ENCODE measurements at places on chromosomes 1 and 21. TPM values are rescaled to one million over a fixed set of nuclear protein-coding genes. Genes with fewer than 3 reads are reported as not detected.

The COL16A1 gene
- 5.2 TPM for total RNA-seq

The C1orf21 gene
- total RNA-seq = 19.5 TPM

The IGSF5 gene
- 0.98 TPM for total RNA-seq

The LYST gene
- total RNA-seq = 24.0 TPM

The AXDND1 gene
- 0.27 TPM for total RNA-seq

The HPCAL4 gene
- 18.7 TPM for total RNA-seq

The SLC1A7 gene
- total RNA-seq = 0.63 TPM

The SOAT1 gene
- total RNA-seq = 10.0 TPM

The TMEM50A gene
- total RNA-seq = 109 TPM

The GCSAML gene
- 0.39 TPM for total RNA-seq

The DNAI4 gene
- 10.7 TPM for total RNA-seq

DNA sequence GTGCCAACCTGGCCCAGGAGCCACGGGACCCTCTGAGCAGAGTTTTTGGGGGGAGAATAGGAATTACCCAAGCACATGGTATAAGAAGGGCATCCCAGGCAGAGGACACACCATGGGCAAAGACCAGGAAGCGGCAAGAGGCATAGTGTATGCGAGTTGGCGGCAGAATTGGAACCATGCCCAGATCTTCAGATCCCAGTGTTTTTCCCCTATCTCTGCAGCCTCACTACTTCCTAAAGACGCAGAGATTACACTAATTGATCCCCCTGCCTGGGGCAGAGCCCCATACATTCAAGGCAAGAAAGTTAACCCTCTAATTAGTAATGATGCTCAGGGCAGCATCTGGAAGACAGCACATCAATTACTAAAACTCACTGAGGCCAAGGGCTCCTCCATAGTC is 48.2 kb downstream of the SYT2 start:
- ATAC-seq = no peak

GRCh38 chr1:229860926-229861325 is 206.1 kb upstream of the GALNT2 start:
- ATAC-seq = no peak

DNA sequence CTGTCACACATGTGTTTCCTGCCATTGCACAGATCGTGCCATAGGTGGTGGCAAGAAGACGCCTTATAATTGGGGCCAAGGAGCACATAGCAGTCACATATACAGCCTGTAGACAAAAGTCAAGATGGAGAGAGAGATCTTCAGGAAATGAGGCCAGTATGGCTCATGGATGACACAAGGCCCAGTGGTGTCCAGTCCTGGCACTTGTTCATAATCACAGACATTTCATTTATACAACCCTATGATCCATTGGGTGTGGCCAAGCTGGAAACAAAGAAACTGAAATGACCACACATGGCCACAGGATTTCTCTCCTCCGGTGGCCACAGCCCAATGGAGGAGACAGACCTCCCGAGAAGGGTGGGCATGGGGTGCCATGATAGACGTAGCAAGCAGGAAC is 78.5 kb upstream of the KAZN start:
- no peak for ATAC-seq

GRCh38 chr1:221449194-221449593 is 292.7 kb downstream of the DUSP10 start:
- no peak for ATAC-seq

- no peak for ATAC-seq
Measured at GRCh38 chr1:53362270-53362669, 34.4 kb upstream of the LRP8 start.

DNA sequence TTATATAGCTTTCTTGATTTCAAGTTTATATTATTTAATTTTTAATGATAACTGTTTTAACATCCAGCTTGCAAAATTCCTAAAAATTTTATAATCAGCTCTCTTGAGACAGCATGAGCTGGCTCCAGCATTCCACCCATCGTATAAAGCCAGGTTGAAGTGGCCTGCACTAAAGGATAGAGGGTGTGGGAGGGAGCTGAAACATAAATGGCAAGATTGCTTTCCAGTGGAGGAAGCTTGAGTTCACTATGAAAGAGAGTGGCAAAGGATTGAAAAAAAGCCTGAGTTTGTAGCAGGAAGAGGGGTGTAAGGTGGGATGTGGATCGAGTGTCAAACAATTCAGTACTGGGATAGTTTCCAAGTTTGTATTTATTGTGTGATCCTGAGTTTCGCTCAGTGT is 48.5 kb upstream of the ZNF644 start:
- no peak for ATAC-seq

DNA sequence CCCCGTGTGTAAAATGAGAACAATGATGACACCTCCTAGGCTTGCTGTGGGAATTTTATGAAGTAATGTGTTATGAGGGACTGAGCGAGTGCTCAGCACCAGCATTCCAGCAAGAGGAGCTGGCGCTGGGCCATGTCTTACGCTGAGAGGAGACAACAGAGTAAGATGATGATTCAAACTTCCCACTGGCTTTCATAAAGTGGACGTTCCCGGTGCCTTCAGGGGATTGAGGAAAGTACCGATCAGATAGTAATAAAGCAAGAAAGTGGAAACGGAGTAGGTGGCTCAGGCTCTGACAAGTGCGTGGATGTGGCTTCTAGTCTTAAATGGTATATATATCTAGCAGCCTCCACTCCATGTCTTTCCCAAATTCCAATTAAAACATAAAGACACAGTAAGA is 23.8 kb downstream of the EPHA10 start:
- ATAC-seq = no peak

DNA sequence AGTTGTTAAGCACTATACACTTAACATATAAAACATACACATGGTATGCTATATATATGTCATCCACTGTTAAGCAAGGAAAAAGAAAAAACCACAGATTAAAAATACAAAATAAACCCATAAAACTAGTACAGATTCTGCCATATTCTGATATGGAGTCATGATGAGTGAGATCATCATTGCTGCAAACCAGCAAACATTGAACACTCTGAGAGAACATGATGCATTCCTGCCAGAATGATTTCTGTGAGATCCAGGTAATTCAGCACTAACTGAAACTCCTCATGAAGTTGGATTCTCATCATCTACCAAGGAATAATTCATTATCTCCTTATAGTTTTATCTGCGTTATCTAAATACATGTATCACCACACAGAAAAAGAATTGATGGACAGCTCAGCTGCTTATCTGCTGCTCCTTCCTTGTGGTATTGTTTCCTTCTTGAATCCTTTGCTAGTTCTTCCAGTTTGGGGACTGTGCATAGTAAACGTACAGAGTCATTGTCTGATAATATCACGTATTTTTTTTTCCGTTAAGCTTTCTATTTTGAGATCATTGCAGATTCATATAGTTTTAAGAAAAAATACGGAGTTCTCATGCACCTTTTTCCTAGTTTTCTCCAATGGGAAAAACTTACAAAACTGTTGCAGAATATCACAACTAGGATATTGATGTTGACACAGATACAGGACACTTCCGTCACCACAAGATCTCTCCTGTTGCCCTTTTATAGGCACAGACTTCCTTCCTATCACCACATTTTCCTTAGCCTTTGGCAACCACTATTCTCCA is 9.3 kb downstream of the RAB4A start:
- no peak for ATAC-seq

- peak; percentile 3 for ATAC-seq
Measured at GRCh38 chr1:234610061-234610665, at the start of gene IRF2BP2. IRF2BP2 (minus strand) TSS chr1:234610178; CDS start chr1:234609494, 684 bp downstream.

DNA sequence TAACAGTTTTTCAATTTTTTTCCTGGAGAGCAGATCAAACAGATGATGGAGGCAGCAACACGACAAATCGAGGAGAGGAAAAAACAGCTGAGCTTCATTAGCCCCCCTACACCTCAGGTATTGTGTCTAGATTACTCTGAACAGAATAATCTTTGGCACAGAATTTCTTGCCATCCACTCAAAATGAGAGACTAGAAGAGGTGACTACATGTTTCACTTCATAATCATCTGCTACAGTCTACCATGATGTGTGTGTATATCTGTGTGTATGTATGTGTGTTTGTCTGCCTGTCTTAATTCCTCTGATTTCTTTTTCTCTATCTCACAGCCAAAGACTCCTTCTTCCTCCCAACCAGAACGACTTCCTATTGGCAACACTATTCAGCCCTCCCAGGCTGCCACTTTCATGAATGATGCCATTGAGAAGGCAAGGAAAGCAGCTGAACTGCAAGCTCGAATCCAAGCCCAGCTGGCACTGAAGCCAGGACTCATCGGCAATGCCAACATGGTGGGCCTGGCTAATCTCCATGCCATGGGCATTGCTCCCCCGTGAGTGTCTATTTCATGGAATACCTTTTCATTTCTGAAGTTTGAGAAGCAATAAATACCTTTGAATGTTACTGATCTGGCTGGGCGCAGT is 11.4 kb downstream of the PRPF3 start:
- no peak for ATAC-seq

DNA sequence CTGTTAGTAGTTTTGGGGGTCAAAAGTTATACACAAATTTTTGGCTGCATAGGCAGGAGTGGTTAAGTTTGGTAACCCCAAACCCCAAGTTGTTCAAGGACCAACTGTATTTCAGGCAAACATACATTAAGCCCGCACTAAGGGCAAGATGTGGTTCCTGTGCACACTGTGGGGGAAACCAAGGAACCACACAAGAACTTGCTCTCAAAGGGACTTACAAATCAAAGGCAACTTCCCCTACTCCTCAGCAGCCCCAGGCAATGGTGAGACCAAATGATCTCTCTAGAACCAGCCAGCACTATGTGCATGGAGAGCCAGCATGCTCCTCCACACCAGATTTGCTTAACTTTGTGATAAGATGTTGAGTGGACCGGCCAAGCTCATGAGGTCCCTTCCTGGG is 35.3 kb downstream of the PACC1 start:
- ATAC-seq = no peak

GRCh38 chr1:206030191-206030590 is 6.5 kb upstream of the CTSE start:
- no peak for ATAC-seq

DNA sequence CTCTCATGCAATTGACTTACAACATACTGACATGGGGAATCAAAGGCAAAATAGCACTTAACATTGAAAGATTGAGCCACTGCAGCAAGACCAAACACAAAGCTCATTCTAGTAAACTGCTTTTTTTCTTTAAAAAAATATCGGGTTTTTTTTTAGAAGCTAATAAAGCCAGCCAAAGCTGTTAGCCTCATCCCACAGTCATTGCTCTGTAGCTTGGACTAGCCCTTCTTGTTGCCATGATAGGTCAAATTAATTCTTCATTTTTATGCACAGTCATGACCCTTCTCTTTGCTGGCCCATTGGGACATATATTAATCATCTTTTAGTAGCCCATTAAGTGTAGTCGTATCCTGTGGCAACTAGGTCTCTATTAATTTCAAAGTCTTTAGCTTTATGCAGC is 231.3 kb downstream of the ADGRL2 start:
- ATAC-seq = peak; percentile 78

DNA sequence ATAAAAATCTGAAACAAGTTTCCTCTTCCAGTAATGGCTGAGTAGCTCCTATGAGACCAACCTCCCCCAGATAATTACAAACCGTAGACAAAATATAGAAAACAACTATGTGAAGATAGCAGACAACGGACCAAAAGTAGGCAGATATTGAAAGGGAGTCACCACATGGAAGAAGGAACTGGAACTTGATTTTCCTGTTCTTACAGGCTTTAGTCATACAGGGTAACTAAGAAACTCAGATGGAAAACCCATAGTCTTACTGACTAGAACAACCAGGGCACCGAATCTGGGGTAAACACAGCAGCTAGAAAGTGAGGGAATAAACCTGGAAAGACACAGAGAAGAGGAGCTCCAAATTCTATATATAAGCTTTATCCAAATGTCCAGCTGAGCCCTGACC is 26.0 kb downstream of the LMX1A start:
- ATAC-seq = no peak

DNA sequence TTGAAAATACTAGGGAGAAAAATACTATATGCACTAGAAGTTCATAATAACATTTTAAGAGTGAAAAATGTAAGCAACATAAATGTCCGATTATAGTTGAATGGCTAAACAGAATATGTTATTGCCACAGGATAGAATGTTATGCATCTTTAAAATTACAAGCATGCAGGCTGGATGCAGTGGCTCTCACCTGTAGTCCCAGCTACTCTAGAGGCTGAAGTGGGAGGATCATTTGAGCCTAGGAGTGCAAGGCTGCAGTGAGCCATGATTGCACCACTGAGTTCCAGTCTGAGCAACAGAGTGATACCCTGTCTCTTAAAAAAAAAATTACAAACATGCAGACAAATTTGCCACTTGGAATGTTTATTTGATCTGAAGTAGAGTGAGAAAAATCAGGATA is 3.0 kb upstream of the BATF3 start:
- no peak for ATAC-seq

GRCh38 chr1:54283635-54284385 is 83.8 kb downstream of the MRPL37 start:
- ATAC-seq = no peak

All from motor neuron (in vitro differentiated cells).